ENCODE measurements at places on chromosomes 1 and 21.

DNA sequence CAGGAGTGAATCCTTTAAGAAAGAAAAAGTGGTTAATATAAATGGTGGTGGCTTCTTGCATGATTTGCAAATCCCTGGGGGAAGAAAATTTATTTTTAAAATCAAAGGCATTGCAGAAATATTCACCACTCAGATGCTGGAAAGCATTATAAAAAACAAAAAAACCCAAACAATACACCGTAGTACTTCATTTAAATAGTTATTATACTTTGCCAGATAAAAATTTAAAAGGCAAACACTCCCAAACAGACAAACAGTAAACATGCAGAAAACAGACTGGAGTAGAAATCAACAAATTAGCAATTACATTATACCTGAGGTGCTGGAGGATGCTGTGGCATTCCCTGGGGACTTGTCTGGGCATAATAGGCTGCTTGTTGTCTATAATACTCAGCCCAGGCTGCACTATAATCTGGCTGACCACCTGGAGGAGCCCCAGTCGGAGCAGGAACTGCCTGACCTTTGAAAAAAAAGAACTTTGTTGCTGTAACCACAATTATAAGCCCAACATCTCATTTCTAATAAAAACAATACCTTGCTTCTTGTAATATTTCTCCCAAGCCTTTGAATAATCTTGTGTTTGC lies 29.9 kb downstream of the FUBP1 start:
- DNase-seq: no peak

- DNase-seq: no peak
Measured at GRCh38 chr1:29711582-29712283, 475.4 kb downstream of the PTPRU start.

GRCh38 chr21:25188677-25189079 lies 418.6 kb downstream of the MRPL39 start:
- no peak for DNase-seq

- no peak for DNase-seq
Measured at GRCh38 chr1:154193821-154194220, 1.9 kb upstream of the TPM3 start.

GRCh38 chr1:206702803-206703202 lies 18.1 kb downstream of the MAPKAPK2 start:
- DNase-seq: no peak

DNA sequence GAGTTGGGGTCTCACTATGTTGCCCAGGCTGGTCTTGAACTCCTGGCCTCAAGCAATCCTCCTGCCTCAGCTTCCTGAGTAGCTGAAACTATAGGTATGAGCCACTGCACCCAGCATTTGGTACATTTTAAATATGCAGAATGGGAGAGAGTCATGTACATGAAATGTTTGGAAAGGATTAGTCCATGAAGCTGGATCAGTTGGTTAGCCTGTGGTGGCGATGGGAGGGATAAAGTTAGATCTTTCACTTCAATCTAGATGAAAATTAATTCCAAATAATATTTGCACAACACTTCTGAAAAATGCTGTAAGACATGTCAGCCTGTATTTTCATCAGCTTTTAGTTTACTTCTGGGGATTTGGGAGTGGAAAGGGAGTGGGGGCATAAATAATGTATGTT lies 188.9 kb downstream of the HUNK start:
- no peak for DNase-seq

GRCh38 chr1:107493111-107493716 lies 352.4 kb downstream of the NTNG1 start:
- DNase-seq: no peak

DNA sequence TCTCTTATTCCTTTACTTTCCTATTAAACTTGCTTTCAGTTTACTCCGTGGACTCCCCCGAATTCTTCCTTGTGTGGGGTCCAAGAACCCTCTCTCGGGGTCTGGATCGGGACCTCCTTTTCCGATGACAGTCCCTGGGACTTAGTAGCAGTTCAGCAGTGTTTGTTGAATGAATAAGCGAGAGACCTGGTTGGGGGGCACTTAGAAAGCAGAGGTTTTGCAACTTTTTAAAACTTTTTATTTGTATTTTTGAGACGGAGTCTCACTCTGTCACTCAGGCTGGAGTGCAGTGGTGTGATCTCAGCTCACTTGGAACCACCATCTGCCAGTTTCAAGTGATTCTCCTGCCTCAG lies 2.1 kb upstream of the ANKRD65 start:
- no peak for DNase-seq

DNA sequence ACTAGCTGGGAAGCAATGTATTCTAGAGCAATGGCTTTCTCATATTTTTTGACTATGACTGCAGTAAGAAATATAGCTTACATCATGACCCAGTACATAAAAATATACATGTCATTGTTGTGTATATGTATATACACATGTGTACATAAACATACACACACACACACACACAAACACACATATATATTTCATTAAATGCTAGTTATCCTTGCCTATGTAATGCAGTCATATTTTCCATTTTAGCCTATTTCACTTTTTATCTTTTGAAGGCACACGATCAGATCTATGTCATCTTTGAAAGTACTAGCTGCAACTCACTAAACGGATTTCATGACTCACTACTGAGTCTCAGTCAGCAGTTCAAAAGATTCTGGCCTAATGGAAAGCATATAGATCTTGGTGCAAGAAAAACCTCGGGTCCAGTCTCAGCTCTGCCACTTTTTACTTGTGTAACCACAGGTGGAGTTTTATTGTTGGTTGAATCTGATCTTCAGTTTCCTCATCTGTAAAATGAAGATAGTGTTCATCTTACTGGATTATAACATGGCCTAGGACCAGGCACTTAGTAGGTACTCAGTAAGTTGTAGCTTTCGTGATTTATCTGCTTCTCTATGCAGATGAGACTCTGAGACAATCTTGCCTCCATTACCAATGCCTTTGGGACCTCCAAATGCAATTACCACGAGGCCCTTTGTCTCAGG lies 325.6 kb downstream of the RRAGC start:
- no peak for DNase-seq

GRCh38 chr1:95369985-95370690 lies 136.1 kb downstream of the RWDD3 start:
- DNase-seq: no peak

DNA sequence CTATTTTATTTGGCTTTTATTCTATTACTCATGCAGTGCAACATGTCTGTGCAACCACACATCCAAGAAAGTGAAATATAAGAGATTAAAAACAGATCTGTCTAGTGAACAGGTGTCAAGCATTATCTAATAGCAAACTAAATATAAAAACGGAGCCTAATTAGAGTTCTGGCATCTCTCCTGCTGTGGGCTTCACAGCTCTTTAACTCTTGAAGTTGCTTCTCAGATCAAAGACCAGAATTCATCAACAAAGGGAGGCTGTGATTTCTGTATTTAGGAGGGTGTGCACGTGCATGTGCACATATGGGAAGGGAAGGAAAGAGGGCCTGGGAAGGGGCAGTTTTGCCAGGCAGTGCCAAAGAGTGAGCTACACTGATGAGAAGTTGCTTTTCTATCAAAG lies 81.0 kb downstream of the MIS18A start:
- DNase-seq: no peak

GRCh38 chr1:91895832-91896556 lies 10.0 kb upstream of the TGFBR3 start:
- no peak for DNase-seq

- no peak for DNase-seq
Measured at GRCh38 chr1:44423591-44424537, 18.8 kb downstream of the RNF220 start.

DNA sequence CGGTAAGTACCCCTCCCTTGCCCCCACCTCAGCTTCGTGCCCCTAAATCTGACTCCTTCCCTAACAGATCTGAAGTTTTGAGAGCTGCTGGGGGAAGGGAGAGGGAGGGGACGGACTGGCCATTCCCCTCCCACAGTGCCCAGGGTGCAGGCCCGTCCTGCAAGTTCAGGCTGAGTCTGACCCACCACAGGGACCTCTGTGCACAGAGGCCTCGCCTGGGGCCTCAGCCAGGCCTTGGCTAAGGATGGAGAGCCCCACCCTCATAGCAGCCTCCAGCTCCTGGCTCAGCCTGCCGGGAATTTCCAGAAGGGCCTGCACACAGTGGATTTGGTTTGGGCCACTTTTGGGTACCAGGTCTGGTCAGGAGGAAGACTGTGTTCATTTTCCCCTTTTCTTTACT lies 31.2 kb upstream of the TNFRSF1B start:
- DNase-seq: no peak

- no peak for DNase-seq
Measured at GRCh38 chr1:43359696-43360095, 915 bp downstream of the CDC20 start.

DNA sequence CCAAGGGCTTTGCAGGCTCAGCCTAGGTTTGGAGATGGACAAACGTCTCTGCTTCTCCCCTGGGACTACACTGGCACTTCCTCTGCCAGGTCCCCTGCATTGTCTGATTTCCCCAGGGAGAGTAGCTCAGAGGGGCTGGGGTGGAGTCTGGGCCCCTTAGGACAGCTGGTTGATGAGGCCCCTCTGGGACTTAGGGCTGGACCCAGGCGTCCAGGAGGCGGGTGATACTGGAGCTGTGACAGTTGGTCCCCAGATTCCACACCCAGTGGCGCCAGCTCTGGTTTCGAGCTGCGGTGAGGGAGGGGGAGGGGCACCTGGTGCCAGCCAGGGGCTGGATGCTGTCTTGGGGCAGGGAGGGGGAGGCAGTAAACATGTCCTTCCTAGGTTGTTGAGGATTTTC lies 7.4 kb upstream of the MEX3A start:
- DNase-seq: no peak

GRCh38 chr1:40932006-40932405 lies 47.5 kb upstream of the CTPS1 start:
- no peak for DNase-seq

DNA sequence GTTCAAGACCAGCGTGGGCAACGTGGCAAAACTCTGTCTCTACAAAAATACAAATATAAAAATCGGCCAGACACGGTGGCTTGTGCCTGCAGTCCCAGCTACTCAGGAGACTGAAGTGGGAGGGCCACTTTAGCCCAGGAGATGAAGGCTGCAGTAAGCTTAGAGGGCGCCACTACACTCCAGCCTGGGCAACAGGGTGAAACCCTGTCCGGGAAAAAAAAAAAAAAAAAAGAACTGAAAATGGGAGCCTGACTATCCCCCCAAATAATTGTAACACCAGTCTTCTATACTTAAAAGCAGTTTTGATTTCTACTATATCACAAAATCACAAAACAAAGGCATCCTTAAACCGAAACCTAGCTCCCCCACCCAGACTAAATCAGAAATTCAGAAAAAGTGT lies 60.3 kb downstream of the CDC42BPA start:
- DNase-seq: no peak

DNA sequence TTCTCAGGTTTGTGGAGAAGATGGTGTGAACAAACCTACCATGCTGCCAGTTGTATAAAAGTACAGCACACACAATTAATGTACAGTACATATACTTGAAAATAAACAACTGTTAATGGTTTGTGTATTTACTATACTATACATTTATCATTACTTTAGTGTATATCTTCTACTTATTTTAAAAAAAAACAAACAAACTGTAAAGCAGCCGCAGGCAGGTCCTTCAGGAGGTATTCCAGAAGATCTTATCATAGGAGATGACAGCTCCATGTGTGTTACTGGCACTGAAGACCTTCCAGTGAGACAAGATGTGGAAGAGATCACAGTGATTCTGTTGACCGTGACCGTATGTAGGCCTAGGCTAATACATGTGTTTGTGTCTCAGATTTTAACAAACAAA lies 155.7 kb downstream of the COP1 start:
- DNase-seq: no peak

- no peak for DNase-seq
Measured at GRCh38 chr1:24925082-24925779, 4.8 kb downstream of the RUNX3 start.

DNA sequence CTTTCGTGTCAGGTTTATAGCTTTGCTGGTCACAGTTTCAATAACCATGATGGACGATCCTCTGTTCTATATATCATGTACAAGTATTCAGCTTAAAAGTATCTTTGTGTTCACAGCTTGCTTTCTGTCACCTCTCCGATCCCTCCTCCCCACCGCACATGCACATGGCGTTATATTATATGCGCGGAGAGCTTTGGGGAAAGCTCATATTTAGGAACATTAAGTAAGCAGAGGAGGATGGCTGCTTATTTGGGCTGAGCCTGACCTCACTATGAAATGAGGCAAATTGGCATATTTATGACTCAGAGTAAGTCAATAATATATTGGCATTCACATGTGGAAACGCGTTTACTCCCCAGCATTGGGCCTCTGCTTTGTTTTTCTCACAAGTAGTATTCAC lies 360.5 kb downstream of the HLX start:
- no peak for DNase-seq

GRCh38 chr1:205240118-205240517 lies 12.4 kb downstream of the TMCC2 start:
- no peak for DNase-seq

DNA sequence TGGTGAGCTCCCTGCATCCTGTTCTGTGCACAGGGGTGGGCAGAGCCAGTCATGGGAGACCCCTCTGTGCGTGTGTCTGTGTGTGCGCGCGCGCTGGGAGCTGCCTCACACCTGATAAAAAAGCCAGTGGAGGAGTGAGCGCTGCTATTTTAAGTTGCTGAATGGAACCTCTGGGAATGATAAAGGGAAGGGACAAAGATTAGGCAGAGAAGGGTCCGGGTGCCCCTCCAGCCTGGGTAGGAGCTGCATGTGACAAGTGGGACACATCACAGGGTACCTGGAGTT lies 847 bp downstream of the ADORA1 start:
- DNase-seq: no peak

DNA sequence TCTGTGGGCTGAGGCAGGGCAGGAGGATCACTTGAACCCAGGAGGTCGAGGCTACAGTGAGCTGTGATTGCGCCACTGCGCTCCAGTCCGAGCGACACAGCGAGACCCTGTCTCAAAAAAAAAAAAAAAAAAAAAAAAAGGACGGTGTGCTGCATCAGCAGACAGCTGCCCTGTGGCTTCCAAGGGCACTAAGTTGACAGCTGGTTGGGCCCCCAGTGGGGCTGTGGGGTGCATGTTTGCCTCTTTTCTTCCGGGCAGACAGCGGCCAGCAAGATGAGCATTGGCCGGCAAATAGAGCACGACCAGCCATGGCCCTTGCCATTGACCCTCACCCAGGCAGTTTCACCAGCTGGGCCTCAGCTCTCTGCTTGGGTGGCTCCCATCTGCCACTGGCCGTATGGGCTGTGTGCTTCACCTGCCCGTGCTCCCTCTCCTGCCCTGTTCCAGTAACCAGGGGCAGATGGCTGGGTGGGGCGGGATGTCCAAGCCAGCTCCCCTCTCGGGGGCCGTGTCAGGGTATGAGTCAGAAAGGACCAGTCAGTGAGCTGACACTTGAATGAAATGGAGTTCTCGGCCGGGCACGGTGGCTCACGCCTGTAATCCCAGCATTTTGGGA lies 12.3 kb upstream of the SLC25A34 start:
- no peak for DNase-seq

All from type B pancreatic cell (in vitro differentiated cells).